Activated CD4-positive, alpha-beta T cell treated with anti-CD3 and anti-CD28 coated beads, Interleukin-2, amount 10 ng/mL, durations not matched to agents 7 days and 5 days (primary cell): ENCODE measurements at places on chromosomes 16 and 17. TPM values are rescaled to one million over a fixed set of nuclear protein-coding genes. Genes with fewer than 3 reads are reported as not detected.

DNA sequence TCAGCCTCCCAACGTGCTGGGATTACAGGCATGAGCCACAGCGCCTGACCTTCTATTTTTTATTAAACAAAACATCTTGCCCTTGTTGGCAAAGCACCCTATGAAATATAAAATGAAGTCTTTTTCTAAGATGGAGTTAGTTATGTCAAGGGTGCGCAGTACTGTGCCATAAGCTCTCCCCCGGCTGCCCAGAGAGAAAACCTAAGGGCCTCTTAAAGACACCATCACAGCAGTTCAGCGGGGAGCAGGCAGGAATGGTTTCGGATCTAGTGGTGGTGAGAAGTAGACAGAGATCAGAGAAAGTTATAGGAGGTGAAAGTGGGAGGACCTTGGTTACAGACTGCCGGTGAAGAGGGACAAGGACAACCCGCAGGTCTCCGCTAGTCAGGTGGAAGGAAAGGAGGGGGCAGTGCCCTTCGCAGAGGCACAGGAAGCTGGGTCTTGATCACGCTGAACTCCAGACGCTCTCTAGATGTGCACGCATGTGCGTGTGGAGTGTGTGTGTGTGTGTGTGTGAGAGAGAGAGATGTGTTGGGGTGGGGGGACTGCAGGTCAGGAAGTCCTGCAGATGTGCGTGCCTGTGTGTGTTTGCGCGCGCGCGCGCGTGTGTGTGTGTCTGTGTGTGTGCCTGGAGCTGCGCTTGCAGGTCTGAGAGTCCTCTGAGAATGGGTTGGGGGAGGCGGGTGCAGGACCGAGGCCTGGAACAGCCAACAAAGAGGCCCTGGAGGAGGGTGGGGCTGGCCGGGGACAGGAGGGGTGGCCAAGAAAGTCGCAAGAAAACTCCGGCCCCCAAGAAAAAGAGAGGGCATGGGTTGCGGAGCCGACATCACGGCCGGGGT is 748 bp upstream of the CMTM3 start:
- H3K36me3 ChIP-seq, result peaks cover 22% of the 10 kb centered on the region
- peak overlapping the region; percentile 89 for H3K4me3 ChIP-seq
- DNase-seq, result peak; percentile 89
- H3K27me3 ChIP-seq, result no peaks in the 10 kb centered on the region
- H3K4me1 ChIP-seq, result peaks cover 58% of the 10 kb centered on the region

- no peak for DNase-seq
- peaks cover 53% of the 10 kb centered on the region for H3K4me1 ChIP-seq
- H3K27me3 ChIP-seq, result no peaks in the 10 kb centered on the region
- peaks cover 17% of the 10 kb centered on the region for H3K36me3 ChIP-seq
- H3K27ac ChIP-seq, result no peak overlapping the region
These were observed 1.8 kb downstream of the CACNB1 start for GRCh38 chr17:39195568-39196160.

GRCh38 chr16:13968835-13969234 is 48.9 kb downstream of the ERCC4 start:
- no peaks in the 10 kb centered on the region for H3K36me3 ChIP-seq
- no peak overlapping the region for H3K4me3 ChIP-seq
- no peak overlapping the region for H3K27ac ChIP-seq
- DNase-seq, result no peak

The UTS2R gene
- total RNA-seq, result not detected

The ITGAL gene
- 598 TPM for total RNA-seq
